ENCODE measurements at places on chromosomes 5 and 9. TPM values are rescaled to one million over a fixed set of nuclear protein-coding genes. Genes with fewer than 3 reads are reported as not detected.
A peak's percentile ranks its signal among the peaks of the same experiment; 100 is the strongest.

GRCh38 chr9:98230304-98230703, 25.1 kb downstream of the TBC1D2 start:
- no peaks in the 10 kb centered on the region for H3K27me3 ChIP-seq
- H3K36me3 ChIP-seq = 0 out of 2 replicates have a peak, but pooled peaks cover 5% of the 10 kb centered on the region
- peaks cover 39% of the 10 kb centered on the region for H3K4me1 ChIP-seq
- H3K27ac ChIP-seq = peak overlapping the region; percentile 62

DNA sequence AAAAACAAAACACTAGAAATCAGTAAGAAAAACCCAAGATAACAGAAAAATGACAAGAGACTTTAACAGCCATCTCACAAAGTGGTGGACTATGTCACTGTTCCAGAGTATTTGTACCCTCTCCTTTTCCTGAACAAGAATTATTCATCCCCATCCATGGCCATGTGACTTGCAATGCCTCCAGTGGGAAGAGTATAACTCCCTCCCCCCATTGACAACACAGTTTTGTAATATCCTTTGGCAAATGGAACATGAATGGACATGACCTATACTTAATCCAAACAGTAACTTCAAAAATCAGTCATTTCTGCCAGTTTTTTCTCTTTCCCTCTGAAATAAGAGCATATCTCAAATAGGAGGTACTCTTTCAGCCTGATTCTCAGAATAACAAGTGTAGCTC, 33.9 kb downstream of the PTBP3 start:
- H3K27me3 ChIP-seq = no peaks in the 10 kb centered on the region
- no peaks in the 10 kb centered on the region for H3K36me3 ChIP-seq
- H3K4me1 ChIP-seq = peaks cover 8% of the 10 kb centered on the region
- H3K4me3 ChIP-seq = no peak overlapping the region
- no peak overlapping the region for H3K27ac ChIP-seq
- DNase-seq = peak; percentile 24

GRCh38 chr9:84997472-84997871, 327.9 kb downstream of the NTRK2 start:
- no peaks in the 10 kb centered on the region for H3K27me3 ChIP-seq
- no peaks in the 10 kb centered on the region for H3K36me3 ChIP-seq
- H3K4me1 ChIP-seq = no peaks in the 10 kb centered on the region
- DNase-seq = no peak
- no peak overlapping the region for H3K4me3 ChIP-seq

- peaks cover 87% of the 10 kb centered on the region for H3K27me3 ChIP-seq
- no peak overlapping the region for H3K4me3 ChIP-seq
- DNase-seq = no peak
These were observed 356.9 kb upstream of the WWC1 start for GRCh38 chr5:167934551-167934971.

DNA sequence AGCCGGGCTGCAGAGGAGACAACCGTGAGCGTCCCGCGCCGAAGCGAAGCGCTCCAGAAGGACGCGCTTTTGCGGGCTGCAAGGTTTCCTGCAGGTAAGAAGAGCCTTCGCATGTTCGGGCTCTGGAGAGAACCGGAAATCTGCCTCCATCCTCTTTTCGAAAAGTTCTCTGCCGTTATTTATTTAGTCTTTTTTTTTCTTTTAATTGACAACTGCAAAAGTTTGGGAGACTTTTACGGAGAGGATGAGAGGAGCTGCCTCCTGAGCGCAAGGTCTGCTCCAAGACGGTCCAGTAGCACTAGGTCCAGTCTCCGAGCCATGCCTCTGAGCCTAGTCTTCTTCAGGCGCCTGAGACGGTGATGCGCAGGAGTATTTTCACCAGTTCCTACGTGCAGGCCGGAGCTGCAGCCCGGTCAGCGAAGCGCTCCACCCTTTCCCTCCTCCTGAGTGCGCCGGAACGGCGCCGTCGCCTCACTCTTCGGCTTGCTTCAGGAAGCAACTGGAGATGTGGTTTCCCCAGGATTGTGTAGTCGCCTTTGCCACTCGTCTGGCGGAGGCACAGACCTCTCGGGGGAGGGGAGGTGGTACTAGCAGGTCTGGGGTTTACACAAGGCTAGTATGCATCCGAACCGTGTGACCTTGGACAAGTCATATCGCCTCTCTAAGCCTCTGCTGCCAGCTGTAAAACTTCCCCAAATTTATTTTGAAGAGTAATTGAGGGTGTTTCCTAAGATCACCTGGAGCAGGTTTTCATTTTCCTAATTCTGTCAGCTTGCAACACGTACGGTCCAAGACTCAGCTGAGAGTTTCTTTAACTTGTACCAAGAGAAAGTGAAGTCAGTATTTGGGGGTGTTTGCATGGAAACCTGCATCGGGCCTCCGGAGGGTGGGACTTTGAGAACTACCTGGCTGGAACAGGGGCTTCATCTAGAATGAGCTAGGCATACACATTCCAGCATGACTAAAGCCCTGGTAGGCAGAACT, 4.5 kb downstream of the POU4F3 start:
- H3K4me1 ChIP-seq = peaks cover 5% of the 10 kb centered on the region
- no peak overlapping the region for H3K27ac ChIP-seq
- DNase-seq = no peak

DNA sequence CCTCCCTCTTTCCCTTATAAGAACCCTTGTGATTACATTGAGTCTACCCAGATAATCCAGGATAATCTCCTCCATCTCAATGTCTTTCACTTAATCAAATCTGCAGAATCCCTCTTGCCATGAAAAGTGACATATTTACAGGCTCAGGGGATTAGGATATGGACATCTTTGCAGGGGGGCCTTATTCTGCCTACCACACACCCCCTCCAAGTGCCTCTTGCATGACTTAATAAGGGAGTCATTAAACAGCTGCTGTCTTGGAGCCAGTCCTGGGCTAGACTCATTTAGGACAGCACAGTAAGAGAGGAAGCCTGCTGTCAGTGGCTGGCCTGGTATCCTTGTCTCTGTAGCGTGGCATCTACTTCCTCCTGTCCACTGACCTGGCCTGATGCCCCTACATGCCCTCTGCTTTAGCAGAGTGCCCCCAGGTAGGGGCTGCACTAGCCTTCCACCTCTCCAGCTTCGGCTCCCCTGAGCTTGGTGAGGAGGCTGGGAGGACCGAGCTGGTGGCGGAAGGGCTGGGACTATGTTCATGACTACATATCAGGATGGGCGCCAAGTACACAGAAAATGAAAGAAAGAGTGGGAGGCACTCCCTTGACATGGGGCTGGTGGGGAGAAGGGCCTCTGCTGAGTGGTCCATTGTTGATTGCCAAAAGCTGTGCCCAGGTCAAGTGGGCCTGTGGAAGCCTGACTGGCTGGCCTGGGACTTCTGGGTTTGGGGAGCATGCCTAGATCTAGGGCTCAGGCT, 17.2 kb downstream of the ENHO start:
- no peak overlapping the region for H3K27ac ChIP-seq
- H3K27me3 ChIP-seq = no peaks in the 10 kb centered on the region

- no peaks in the 10 kb centered on the region for H3K27me3 ChIP-seq
- no peak overlapping the region for H3K4me3 ChIP-seq
- H3K36me3 ChIP-seq = no peaks in the 10 kb centered on the region
- H3K4me1 ChIP-seq = no peaks in the 10 kb centered on the region
- H3K27ac ChIP-seq = no peak overlapping the region
- no peak for DNase-seq
These were observed 385.1 kb upstream of the IRX1 start for GRCh38 chr5:3210531-3210930.

DNA sequence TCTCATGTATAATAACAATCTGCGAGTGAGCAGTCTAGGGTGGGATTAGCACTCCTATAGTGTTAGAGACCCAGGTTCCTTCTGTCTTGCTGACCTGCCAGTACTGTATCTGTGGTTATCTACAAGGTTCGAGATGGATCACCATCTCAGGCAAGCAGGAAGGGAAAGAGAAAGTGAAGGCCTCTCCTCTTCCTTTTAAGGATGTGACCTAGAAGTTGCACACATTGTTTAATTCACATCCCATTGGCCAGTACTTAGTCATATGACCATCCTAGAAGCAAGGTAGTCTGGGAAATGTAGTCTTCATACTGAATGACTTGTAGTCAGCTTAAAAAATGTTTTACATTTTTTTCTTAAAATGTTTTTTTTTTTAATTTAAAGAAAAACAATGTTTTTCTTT, 168.6 kb downstream of the CARTPT start:
- no peak overlapping the region for H3K4me3 ChIP-seq
- H3K36me3 ChIP-seq = no peaks in the 10 kb centered on the region
- DNase-seq = peak; percentile 64
- H3K27me3 ChIP-seq = no peaks in the 10 kb centered on the region
- H3K27ac ChIP-seq = no peak overlapping the region

- H3K36me3 ChIP-seq = no peaks in the 10 kb centered on the region
- no peak overlapping the region for H3K27ac ChIP-seq
- H3K4me3 ChIP-seq = no peak overlapping the region
- DNase-seq = no peak
- peaks cover 8% of the 10 kb centered on the region for H3K4me1 ChIP-seq
- H3K27me3 ChIP-seq = no peaks in the 10 kb centered on the region
These were observed 15.4 kb upstream of the ZNF366 start for GRCh38 chr5:72522607-72523006.

The EGFLAM gene
- not detected for total RNA-seq

The FIBCD1 gene
- 8.9 TPM for total RNA-seq

The DNM1 gene
- total RNA-seq = 24.1 TPM

The TMEM215 gene
- total RNA-seq = not detected
